ENCODE measurements at places on chromosomes 7 and 10.

- H3K4me1 ChIP-seq, result peaks cover 5% of the 10 kb centered on the region
- H3K36me3 ChIP-seq, result peaks cover 2% of the 10 kb centered on the region
- peak overlapping the region; percentile 83 for H3K27ac ChIP-seq
- peaks cover 2% of the 10 kb centered on the region for H3K27me3 ChIP-seq
These were observed 95.0 kb downstream of the PAXIP1 start for GRCh38 chr7:154907651-154908620.

- H3K4me3 ChIP-seq, result no peak overlapping the region
- no peak overlapping the region for H3K27ac ChIP-seq
- peaks cover 1% of the 10 kb centered on the region for H3K36me3 ChIP-seq
These were observed 15.8 kb downstream of the MACC1 start for GRCh38 chr7:20201380-20201779.

- no peak for DNase-seq
- no peak overlapping the region for H3K27ac ChIP-seq
- H3K27me3 ChIP-seq, result no peaks in the 10 kb centered on the region
- H3K4me3 ChIP-seq, result no peak overlapping the region
- no peaks in the 10 kb centered on the region for H3K4me1 ChIP-seq
- H3K36me3 ChIP-seq, result no peaks in the 10 kb centered on the region
These were observed 72.5 kb downstream of the LRRC17 start for GRCh38 chr7:102985176-102985783.

DNA sequence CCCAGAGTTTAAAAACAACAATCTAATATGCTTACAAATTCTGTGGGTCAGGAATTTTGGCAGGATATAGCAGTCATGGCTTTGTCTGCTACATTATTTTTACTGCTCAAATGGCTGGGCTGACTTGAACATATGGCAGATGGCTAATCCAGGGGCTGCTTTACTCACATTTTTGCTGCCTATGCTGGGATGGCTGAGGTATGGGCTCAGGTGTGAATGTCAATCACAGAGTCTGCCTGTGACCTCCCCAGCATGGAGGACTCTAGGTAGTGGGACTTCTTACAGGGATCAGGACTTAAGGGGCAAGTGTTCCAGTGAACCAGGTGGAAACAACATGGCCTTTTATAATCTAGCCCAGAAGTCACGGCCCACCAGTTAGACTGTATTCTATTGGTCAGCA lies 4.4 kb upstream of the FKBP9 start:
- peaks cover 2% of the 10 kb centered on the region for H3K36me3 ChIP-seq
- H3K4me3 ChIP-seq, result no peak overlapping the region
- peaks cover under 1% of the 10 kb centered on the region for H3K4me1 ChIP-seq
- H3K27me3 ChIP-seq, result peaks cover 24% of the 10 kb centered on the region
- no peak overlapping the region for H3K27ac ChIP-seq

- H3K36me3 ChIP-seq, result no peaks in the 10 kb centered on the region
- H3K4me3 ChIP-seq, result no peak overlapping the region
- H3K4me1 ChIP-seq, result peaks cover 5% of the 10 kb centered on the region
- H3K27me3 ChIP-seq, result peaks cover 4% of the 10 kb centered on the region
- no peak for DNase-seq
- no peak overlapping the region for H3K27ac ChIP-seq
These were observed 48.5 kb downstream of the SMKR1 start for GRCh38 chr7:129550693-129551360.

GRCh38 chr10:48740015-48740707 lies 55.5 kb downstream of the WDFY4 start:
- peaks cover 9% of the 10 kb centered on the region for H3K27me3 ChIP-seq
- H3K4me3 ChIP-seq, result no peak overlapping the region

GRCh38 chr7:149197675-149198074 lies 2.3 kb downstream of the ZNF282 start:
- no peak for DNase-seq
- H3K4me3 ChIP-seq, result peak overlapping the region; percentile 90
- H3K36me3 ChIP-seq, result peaks cover 24% of the 10 kb centered on the region
- H3K27ac ChIP-seq, result peak overlapping the region; percentile 5

DNA sequence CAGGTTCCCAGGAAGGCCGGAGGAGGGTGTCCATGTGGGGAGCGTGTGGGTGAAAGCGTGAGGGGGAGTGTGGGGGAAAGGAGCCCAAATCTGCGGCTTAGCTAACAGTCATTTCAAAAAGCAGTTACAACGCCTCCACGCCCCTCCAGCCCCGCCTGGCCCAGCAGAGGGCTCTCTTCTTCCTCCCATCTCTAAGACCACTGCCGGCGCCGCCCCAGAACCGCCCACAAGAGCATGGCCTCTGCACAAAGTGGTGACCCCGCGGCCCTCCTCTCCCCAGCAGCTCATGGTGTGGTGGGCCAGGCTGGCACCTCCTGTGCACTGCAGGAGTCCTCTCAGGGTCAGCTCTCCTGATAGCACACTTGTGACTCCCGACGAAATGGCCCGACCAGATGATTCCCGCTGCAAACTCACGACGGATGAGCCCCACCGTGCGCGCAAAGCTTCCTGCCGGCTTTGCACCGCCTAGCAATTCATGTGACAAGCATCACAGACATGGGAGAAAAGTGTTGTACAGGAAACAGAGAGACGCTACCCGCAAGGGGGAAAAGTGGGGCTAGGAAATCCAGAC lies 12.4 kb upstream of the HUS1 start:
- H3K4me1 ChIP-seq, result peaks cover 21% of the 10 kb centered on the region
- H3K4me3 ChIP-seq, result peak overlapping the region; percentile 84
- no peaks in the 10 kb centered on the region for H3K27me3 ChIP-seq
- peak overlapping the region; percentile 90 for H3K27ac ChIP-seq

- H3K4me3 ChIP-seq, result no peak overlapping the region
- no peak overlapping the region for H3K27ac ChIP-seq
- H3K4me1 ChIP-seq, result peaks cover 4% of the 10 kb centered on the region
- H3K36me3 ChIP-seq, result no peaks in the 10 kb centered on the region
- H3K27me3 ChIP-seq, result no peaks in the 10 kb centered on the region
These were observed 73.4 kb downstream of the SRPK2 start for GRCh38 chr7:105315357-105315756.
